ENCODE measurements at places on chromosomes 2 and 18.
A peak's percentile ranks its signal among the peaks of the same experiment; 100 is the strongest.

GRCh38 chr18:59272891-59273758 is at the start of gene RAX:
TSS of gene RAX (minus strand) at chr18:59273454. CDS start at chr18:59273206, 248 bp downstream.
- DNase-seq = no peak

- no peak for DNase-seq
Observed at GRCh38 chr2:67656875-67657274, 259.7 kb downstream of the ETAA1 start.

DNA sequence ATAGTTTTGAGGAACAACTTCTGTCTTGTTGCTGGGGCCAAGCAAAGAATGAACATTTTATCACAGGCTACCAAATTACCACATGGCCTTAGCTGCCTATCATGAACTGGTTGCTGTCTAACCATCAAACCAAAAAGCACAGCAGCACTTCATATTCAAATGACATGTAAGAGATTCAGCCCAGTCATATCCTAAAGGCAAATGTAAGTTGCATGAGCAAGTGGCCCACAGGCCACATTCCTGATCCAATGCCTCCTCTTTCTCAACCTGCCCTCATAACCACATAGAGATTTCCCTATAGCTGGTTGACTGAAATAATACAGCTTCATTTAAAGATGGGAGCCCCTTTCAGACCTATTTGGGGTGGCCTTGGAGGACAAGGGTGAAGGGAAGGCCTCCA is 572.3 kb downstream of the IRS1 start:
- no peak for DNase-seq

DNA sequence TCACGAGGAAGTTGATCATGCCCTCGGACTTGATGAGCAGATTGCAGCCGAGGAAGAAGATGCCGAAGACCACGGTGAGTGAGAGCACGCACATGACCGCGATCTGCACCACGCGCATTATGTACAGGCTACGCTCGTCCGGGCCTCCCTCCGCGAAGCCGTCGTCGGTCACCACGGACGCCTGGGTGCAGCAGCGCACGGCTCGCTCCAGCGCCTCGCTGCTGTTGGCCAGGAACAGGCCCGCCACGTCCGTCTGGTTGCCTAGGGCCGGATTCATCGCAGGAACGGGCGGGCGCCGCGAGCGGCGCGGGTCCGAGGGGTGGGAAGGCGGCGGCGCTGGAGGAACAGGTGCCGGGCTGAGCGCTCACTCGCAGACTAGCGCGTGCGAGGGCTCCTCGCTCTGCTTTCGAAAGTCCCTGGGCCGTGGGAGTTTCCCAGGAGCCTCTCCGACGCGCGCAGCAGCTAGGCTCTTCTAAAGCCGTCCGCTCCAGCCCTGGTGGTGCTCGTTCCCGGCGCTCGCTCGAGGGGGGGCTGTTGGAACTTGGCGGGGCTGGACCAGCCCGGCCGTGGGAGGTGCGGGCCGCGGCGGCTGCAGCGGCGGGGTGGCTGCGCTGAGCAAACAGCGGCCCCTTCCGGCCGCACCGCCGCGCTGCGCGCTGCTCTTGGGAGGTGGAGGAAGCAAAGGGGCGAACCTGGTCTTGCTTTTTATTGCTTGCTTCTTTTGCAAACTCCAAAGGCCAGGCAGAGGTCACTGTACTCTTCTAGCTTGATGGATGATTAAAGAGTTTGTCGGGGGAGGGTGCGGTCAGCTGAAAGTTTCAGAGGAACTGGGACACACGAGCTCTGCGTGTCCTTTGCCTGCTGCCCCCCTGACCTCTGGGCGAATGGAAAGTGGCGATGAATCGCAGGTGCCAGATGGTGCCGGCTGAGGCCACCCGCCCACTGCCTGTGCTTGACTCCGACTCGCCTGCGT is at the start of gene RPRM:
Gene RPRM (minus strand): TSS at position 474 of the 973 bp plus-strand sequence. CDS start 197 bp downstream, at position 277.
- DNase-seq = peak; percentile 79

GRCh38 chr18:76430636-76431035 is 64.4 kb downstream of the ZNF516 start:
- DNase-seq = no peak

GRCh38 chr2:70304498-70304897 is 2.6 kb upstream of the FAM136A start:
- DNase-seq = no peak

DNA sequence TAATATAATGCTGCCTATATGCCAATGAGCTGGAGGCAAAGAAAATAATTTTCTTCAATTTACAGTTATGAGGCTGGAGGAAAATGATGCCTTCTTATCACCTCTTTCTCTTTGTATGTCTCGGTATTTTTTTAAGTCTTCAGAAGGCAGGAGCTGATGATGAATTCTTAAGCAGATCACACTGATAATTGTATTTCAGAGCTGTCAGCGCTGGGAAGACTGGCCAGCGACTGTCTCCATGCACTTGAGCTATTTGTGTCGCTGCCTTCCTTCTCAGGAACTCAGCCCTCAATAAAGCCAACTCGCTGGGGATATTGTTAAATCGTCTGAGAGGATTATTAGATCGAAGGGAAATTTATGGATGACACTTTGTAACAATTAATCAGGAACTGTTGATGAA is 40.3 kb downstream of the PTGR3 start:
- no peak for DNase-seq

DNA sequence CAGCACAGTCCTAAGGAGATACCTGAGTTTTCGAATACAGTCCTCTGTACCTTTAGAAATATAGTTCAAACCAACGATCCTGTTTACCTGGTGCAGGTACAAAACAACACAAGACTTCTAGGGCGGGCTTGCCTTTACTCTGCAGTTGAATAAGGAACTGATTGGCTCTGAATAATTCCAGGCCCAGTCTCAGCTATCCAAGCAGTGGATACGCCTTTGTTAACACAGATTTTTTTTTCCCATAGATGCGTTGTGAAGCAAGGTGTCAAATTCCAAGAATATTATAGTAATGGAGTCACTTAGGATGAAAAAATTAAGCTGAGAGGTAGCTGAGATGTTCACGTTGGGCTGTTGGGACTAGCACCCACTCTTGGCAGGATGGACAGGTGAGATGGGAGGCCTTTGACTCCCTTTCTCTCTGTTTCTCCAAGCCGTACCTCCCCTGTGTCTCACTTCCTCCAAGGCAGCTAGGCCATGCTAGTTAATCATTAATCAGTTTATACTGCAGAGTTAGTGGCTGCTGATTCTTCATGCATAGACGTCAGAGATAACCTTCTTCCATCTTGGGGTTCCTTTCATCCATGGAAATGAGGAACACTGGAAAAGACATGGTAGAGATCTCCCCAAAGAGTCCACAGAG is 380.8 kb upstream of the ACVR2A start:
- DNase-seq = no peak

DNA sequence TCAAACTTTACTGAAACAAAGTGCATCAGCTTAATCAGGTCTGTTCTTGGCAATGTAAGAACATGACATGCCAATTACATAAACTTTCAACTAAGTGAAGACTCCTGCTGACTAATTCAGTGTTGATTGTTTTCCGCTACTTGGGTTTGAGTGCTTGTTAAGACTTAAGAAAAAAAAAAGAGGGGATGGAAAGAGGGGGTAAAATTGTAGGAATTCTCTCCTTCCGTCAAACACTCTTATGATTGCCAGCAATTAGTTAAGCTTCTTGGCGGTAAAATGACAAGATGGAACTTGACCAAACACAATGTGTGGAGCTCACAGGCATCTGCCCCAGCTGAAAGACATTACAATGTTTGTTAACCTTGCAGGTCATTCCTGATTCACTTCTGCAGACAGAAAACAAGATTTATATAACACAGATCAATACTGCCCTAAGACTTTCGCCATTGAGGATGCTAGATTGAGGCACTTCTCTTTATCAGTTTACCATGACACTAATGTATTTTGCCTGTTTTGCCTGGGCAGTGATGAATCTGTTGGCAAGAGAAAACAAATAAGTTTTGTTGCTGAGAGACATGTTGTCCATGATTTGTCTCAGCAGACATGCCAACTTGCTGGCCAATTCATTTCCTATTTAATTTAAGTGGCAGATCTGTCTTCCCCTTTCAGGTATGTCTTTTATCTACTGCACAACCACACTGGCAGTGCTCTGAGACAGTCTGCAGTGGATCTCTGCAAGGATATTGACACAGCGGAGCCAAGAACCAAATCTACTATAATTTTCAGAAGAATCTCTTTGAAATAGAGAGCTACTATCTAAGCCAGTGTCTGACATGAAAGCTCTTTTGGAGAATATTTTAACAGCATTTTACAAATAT is 410.0 kb upstream of the KCNH7 start:
- no peak for DNase-seq

- no peak for DNase-seq
Observed at GRCh38 chr2:212364112-212364985, 174.3 kb downstream of the ERBB4 start.

DNA sequence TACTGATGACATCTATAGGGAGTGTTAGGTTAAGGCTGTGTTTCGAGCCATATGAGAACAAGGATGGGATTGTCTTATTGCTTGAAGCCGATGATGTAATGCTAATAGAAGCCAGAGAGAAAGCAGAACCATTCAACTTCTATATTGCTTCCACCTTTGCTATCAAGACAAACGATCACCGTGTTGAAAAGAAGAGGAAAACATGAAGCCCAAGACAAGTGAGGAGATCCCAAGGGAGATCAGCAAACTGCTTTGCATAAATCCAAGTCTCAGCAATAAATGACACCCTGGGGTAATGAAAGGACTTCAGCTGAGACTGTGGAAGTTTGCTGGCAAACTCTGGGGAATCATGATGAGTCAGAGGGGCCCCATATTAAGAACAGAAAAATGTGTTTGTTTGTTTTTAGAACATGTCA is 206.2 kb downstream of the NCKAP5 start:
- DNase-seq = no peak

DNA sequence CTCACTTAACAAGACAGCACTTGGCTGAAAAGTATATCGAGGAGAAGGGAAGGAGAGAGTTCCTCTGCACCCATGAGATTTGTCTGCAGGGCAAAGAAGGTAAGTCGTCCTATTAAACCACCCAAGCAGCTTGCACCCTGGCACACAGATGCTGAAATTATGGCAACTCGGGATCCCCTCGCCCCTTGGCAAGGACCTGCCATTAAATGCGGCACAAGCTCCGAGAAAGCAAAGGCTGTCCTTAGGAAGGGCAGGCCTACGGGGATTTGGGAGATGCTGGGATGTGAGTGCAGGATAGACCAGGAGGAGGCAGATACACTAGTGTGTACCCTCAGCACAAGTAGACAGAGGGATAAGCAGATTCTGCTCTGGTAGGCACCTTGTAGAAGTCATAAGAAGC is 191.5 kb downstream of the ALK start:
- no peak for DNase-seq

DNA sequence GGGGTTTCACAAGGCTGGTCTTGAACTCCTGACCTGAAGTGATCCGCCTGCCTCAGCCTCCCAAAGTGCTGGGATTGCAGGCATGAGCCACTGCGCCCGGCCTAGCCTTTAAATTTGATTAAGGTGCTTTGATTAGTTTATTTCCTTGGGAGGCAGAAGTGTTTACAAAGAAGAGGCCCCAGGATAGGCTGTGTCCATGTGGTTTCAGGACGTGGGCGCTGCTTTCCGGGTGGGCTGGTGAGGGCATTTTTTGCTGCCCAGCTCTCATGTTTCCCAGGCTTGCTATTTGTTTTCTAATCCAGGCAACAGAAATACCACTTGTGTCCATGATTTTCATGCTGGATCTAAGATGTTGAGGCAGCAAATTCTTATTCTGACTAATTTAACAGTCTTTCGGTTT is 124.2 kb downstream of the SH3RF3 start:
- DNase-seq = no peak

DNA sequence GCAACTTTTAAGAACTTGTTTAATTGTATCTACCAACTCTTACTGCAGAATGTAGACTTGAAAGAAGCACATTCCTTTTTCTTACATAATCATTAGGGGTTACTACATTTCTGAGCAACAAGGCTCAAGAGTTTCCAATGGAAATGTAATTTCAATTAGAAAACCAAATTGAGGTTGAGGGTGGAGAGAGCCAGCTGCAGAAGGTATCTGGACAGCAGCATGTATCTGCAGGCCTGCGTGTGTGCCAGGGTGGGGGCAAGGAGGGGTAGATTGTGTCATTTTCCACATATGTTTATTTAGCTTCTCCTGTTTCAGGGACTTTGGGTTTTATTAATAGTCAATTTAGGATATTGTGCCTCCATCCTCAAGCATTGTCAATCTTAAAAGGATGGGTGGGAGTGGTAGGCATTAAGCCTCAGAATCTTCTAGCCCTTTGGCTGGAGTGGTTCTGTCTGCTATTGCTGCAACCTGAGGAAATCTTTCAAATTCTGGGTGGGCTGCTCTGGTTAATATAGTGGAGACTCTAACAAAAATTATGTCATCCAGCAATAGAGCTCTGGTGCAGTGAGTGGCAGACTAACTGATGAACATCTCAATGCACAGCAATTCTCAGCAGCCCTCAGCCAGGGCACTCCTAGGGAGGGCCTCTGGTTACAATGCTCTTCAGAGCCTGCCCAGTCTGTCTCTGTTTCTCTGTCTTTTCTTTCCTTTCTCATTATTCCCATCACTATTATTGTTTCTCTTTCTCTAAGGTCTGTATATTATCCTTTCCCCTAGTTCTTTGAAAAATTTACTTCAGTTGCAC is 151.4 kb downstream of the RPIA start:
- DNase-seq = no peak

DNA sequence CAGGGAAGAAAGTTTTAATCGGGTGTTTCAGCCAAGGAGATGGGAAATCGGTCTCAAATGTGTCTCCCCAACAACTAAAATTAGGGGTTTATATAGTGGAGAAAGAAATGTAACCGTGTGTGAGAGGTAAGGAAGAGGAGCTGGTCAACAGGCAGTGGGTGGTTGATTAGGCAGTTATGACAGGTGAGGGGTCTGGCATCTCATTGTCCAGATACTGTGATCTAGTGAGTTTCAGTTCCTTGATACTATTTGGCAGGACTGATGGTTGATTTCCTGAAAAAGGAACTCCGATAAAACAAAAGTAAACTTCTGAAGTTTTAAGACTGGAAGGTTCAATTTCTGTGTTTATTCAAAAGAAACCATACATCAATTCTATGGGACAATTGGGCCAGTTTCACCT is 197.9 kb downstream of the LPIN1 start:
- DNase-seq = no peak

DNA sequence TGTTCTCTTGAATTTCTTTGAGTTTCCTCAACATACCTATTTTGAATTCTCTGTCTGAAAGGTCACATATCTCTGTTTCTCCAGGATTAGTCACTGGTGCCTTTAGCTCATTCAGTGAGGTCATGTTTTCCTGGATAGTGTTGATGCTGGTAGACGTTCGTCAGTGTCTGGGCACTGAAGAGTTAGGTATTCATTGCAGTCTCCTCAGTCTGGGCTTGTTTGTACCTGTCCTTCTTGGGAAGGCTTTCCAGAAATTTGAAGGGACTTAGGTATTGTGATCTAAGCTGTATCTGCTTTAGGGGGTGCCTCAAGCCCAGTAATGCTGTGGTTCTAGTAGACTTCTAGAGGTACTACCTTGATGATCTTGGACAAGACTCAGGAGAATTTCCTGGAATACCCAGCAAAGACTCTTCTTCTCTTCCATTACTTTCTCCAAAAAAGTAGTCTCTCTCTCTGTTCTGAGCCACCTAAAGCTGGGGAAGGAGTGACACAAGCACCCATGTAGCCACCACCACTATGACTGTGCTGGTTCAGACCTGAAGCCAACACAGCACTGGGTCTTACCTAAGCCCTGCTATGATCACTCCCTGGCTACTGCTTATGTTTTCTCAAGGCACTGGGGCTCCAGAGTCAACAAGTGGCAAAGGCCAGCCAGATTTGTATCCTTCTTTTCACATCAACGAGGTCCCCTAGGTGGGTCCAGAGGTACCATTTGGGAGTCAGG is 852.0 kb downstream of the BCL11A start:
- DNase-seq = no peak

- DNase-seq = no peak
Observed at GRCh38 chr18:25470062-25470461, 118.1 kb upstream of the ZNF521 start.
